Cardiac septum (tissue), 1 donor: ENCODE measurements at places on chromosomes 7 and 10. TPM values are rescaled to one million over a fixed set of nuclear protein-coding genes. Genes with fewer than 3 reads are reported as not detected.

CRHR2 gene
- total RNA-seq = 0.57 TPM

CALML3 gene
- total RNA-seq = not detected

DNA sequence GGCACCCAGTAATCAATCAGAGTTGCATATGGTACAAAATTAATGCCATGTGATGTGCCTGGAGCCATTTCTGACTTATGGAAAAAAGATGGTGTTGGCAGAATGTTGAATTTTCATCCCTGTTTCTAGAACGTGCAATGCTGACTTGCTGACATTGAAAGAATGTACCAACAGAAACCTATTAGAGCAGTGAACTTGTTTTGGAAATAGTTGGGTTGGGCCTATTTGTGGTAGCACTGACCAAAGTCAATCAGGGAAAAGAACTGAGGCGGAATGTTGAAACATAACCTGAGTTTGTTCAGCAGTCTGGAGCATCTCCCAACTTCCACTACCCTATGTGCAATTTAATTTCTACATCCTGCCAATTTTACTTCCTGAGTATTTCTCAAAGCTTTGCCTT, 11.7 kb upstream of the KIAA1217 start:
- DNase-seq = no peak

DNA sequence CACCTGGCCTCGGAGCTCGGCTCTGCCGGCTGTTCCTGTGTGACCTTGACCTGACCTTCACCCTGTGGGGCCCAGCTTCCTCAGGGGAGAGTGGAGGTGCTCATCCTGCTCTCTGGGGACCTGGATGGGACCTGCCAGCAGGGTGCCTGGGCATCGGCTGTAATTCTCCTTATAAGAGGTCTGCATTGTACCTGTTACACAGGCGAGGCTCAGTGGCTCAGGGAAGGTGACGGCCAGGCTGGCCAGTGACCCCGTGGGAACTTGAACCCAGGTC, 29.0 kb downstream of the RET start:
- DNase-seq = no peak

- no peak for DNase-seq
Measured at GRCh38 chr10:72291019-72291532, 17.4 kb downstream of the DDIT4 start.

HERC4 gene
- 43.0 TPM for total RNA-seq
